ENCODE measurements at places on chromosomes 13 and 19.

DNA sequence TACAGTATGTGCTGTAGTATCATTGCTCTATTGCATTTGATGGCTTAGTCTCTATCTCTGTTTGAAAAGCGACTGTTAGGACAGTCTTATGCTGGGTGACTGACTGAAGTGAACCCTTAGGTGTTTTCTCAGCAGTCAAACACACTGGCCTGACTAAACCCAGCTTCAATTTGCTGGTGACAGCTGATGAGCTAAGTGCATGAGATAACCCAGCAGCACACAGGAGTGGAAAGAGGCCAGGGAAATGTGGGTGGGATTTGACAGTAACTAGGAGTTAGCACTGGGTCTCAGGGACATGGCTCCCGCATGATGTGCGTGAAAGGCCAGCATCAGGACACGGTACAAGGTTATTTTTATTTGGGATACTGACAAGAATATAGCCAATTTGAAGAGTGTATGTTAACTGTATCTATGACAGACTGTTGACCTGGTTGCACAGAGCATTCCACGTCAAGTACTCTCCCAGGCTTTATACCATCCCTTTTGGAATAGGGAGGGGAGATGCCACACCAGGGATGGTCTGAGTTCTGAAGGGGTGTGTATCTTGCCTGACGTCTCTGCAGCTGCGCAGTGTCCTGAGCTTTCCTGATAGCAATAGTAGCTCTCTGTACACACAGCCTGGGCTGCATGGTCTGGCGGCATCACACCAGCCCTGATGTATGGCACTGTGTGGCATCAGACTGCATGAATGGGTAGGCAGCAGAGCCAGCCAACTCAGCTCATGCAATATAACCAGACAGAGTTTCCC lies 144.8 kb downstream of the FLT1 start:
- DNase-seq = no peak

DNA sequence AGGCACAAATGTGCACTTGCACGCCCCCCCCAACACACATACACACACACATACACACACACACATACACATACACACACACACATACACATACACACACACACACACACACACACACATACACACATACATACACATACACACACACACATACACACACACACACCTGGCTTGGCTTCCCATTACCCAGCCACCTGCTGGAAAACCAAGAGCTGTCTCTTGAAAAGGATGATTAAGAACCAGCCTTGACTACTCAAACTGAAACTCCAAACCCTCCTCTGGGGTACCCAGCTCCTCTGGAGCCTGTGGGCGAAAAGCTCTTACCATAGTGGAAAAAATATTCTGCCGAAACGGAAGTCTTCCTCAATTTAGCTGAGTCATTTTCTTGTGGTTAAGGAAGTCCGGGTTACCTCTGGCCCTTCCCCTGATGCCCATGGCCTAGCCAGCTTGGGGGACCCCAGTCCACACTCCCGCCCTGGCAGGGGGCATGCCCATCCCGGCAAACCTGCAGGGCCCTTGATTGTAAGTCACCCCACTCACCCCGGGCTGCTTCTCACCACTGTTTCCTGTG lies 21.9 kb downstream of the CEBPA start:
- DNase-seq = no peak

- DNase-seq = no peak
Observed at GRCh38 chr13:36261976-36262375, 35.6 kb downstream of the CCDC169 start.

GRCh38 chr13:96728463-96728862 lies 265.8 kb downstream of the OXGR1 start:
- no peak for DNase-seq

GRCh38 chr13:72500851-72501250 lies 226.6 kb downstream of the MZT1 start:
- no peak for DNase-seq

- DNase-seq = no peak
Observed at GRCh38 chr19:15291089-15291488, 41.2 kb downstream of the BRD4 start.

GRCh38 chr19:11254666-11255065 lies 7.7 kb downstream of the DOCK6 start:
- no peak for DNase-seq

DNA sequence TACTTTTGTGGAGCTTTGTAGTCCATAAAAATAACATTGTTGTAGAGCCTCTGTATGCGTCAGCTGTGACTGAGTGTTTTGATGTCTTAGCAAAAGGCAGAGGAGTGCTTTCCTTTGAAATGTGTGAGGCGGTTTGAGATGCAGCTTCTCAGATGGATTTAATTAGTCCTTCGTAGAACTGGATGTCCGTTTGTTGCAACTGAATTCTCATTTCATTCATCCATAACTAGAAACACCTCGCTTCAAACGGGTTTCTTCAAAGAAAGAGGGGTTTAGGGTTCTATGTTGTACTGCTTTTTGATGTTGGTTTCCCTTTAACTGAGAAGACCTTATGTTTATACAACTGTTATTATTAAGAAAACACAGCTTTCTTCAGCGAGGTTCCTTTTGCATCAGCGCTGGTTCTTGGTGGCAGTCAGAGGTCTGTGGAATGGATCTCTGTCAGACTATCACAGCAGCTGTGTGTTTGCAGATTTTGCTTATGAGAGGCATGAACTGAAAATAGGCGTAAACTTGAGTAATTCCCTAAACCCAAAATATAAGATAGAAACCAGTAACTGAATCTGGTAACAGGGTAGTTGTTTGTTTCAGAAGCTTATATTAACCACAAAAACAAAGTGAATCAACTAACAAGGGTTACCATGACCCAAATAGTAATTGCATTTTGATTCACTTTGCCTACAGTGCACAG lies 194.4 kb downstream of the GGACT start:
- peak; percentile 6 for DNase-seq

DNA sequence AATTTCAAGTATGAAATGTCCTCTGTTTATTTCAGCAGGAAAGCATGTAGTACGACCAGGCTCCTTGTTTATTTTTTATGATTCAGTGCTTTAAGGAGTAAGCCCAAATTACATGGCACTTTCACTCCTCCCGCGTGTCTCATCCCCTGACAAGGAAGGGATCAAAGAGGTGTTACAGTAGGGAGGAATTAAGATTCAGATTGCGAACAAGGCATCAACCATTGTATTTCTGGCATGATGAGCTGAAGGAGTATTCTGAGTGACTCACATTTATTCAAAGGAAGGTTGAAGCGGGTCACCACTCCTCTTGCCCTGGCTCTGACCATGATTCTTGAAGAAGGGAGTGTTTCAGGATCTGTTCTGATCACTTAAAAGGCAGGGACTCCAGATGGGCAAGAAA lies 46.1 kb upstream of the CNMD start:
- DNase-seq = no peak

- DNase-seq = no peak
Observed at GRCh38 chr19:35040826-35041547, 534 bp upstream of the HPN start.
